Lung (tissue), 17 donors: ENCODE measurements at places on chromosomes 2 and 18. TPM values are rescaled to one million over a fixed set of nuclear protein-coding genes. Genes with fewer than 3 reads are reported as not detected.

GRCh38 chr18:46283268-46283667 is 179.1 kb downstream of the HAUS1 start:
- DNase-seq = no peak

- no peak for DNase-seq
Measured at GRCh38 chr2:169980001-169980400, 152.7 kb downstream of the UBR3 start.

DNA sequence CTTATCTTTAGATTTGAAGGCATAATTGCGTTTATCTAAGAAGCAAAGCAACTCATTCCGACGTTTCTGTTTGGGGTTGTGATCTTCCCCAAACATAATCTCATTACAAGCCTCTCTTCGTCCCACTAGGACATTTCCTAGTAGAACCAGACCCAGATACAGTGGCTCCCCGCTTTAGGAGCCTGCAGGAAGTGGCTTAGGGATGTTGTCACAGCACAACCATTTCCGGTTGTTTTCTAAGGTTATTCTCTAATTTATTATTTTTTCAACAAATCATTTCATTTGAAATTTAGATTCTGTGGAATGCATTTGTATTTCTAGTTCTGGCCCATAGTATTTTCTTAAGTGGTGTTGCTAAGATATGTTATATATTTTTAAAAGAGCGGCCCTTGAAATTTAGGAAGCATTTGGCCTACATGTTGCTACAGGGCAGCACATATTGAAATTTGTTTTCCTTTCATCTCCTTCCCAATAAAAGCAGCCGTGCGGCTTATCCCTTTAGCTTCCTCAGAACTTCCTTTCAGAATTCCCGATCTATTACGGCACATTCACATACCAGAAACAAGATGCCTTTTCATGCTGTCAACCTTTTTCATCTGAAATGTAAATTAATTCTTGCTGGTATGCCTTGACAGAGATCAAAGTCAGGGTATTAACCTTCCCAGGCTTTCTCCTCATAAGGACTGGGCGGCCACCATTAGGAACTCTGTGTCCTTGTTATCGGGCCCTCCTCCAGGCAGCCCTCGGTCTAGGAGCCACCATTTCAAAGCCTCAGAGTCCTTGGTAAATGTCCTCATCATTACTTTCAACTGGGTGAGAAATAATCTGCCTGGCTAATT is 210.9 kb upstream of the SP5 start:
- DNase-seq = no peak

GRCh38 chr2:96575785-96576456 is 39.4 kb downstream of the ARID5A start:
- DNase-seq = no peak

DNA sequence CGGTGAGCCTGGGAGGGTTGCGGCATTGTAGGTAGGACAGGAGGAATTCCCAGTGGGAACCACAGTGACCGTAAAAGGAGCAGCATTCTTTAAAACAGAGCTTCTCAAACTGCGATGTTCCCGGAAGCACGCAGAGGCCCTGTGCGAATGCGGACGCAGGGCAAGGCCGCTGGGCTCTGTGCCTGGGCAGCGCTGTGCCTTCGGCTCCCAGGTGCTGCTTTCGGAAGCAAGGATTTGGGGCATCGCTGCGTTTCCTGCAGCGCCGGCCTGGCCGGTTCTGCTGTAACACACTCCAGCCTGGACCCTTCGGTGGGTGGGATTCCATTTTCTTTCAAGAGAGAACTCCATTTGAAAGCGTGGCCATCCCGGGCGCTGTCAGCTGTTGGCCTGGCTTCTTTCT is 118.6 kb downstream of the PTGR3 start:
- DNase-seq = no peak

DNA sequence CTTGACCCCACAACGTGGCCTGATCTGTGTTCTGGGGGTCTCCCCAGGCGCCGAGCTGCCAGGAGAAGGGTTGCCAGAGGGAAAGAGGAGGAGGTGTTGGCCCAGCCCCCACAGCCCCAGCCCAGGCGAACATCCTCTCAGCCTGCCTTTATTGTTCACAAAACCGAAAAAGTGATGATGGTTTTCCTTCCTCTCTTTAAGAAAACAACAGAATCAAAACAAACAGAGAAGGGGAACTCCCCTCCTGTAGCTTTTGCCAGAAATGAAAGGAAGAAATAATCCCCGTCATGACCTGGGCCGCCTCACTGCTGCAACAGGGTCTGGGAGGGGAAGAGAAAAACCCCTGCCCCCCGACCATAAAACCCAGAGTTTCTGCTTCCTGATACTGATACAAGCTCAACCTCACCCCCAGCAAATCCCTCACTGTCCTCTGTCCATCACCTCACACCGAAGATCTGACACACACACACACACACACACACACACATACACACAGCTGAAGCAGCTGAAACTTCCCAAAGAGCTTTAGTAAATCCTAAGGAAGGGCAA is 52.0 kb downstream of the ZFP36L2 start:
- peak; percentile 29 for DNase-seq

GRCh38 chr2:9021563-9022211 is 18.2 kb upstream of the MBOAT2 start:
- DNase-seq = no peak

DNA sequence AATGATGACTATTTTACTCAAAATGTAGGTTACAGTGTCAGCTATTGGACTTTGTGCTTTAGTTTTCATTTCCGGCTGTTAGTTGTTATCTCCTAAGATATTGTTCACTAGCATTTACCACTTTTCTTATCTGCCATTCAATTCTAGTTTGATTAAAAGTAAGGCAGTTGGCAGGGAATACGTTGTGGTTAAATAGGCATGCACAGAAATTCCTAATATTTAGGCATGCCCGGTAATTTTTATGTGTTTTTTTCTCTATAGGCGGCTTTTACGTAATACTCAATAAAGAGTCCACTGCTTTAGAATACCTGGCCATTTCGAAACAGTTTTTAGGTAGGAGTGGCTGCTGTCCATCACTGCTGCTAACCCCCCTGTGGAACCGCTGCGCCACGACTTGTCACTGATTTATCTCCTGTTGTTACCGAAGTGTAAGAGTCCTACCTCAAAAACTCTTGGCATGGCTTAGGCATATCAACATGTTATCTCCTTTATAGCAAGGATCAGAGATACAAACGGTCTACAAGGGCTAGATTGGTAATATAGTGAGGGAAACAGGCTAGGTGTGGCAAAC is 39.5 kb downstream of the BABAM2 start:
- DNase-seq = no peak

DNA sequence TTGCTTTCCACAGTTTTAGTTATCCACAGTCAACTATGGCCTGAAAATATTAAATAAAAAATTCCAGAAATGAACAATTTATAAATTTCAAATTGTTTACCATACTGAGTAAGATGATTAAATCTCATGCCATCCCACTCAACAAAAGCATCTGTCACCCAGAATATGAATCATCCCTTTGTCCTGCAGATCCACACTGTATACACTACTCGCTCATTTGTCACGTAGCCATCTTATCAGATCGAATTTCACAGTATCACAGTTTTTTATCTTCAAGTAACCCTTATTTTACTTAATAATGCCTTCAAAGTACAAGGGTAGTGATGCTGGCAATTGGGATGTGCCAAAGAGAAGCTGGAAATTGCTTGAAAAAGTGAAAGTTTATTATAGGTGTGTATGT is 291.8 kb upstream of the LRATD1 start:
- DNase-seq = no peak

DNA sequence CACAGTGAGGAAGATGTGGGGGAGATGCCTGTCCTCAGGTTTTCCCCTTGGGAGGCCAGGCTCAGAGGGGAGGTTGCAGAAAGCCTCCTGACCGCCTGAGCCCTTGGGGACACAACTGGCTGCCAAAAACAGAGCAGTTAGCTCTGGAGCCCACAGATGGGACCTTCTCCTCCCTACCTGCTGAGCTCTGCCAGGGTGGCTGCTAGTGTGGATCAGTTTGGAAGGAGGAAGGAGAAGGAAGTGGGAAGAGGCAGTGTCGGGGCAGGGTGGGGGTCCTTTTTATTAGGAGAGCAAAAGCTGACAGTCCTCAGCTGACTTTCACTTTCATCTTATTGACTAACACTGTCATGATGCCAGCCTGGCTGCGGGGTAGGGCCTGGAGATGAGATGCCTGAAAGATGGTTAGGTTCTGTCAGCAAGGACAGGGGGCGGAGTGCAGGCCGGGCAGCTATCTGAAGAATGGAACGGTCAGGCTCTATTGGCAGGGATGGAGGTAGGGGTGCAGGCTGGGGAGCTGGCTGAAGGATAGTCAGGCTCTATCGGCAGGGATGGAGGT is 188.5 kb upstream of the HDAC4 start:
- DNase-seq = no peak

- peak; percentile 59 for DNase-seq
Measured at GRCh38 chr2:86221066-86221684, 21.9 kb downstream of the MRPL35 start.

DNA sequence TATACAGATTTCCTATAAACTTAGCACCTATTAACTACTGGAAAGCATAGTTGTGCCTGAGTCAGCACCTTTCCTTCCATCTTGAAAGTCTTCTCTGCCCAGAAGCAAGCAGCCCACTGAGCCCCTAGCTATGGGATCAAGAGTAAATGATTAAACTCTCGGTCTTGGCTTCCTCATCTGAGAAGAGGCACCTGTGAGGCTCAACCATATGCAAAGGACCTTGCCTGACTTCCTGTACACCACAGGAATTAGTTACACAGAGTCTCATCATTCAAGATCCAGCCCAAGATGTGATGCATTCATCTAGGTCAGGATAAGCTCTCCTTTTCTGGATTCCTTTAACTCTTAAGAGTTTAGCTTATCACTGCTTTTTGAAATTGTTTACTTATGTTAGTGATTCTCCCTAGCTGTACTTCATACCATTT is 96.0 kb downstream of the CDH2 start:
- DNase-seq = no peak

DNA sequence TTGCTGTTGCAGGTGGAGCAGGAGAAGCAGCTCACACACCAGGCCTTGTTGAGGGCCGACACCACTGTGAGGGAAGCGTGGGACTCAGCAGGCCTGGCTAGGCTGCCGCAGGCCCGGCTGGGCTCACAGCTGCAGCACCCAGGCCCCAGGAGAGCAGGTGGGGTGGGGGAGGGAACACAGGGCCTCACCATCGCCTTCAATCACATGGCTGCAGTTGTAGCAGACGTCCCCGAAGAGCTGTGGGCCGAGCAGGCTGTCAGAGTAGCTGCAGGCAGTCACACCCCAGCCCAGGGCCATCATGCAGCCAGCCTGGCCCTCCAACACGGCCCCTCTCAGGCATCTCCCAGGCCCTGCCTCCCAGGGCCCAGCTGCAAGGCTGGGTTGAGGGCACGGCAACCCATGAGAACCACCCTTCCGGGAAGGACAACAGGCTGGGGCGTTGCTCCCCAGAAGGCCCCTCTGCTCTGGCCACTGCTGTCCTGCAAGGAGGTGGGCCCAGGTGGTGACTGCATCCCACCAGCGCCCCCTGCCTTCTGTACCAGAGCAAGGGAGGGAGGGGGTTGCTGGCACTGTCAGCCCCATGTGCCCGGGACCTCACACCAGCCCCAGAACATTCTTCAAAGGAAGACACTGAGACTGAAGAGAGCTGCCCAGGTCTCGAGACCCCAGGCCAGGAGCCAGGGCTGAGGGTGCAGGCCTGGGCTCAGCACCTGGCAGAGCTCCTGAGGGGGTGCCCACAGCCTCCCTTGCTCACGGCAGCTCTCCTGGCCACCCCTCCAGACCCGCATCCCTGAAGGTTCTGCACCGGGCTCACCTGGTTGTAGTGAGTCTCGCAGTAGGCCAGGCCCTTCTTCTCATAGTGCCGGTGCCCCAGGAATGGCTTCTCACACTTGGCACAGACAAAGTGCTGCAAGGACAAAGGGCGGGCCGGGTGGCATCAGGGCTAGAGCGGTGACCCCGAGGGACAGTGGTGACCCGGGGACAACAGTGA is 5.6 kb upstream of the GPR17 start:
- DNase-seq = no peak

- no peak for DNase-seq
Measured at GRCh38 chr2:191436368-191437055, 191.3 kb downstream of the MYO1B start.

ANKRD29 gene
- polyA plus RNA-seq = 12.5 TPM

ASB18 gene
- polyA plus RNA-seq = not detected

COA5 gene
- polyA plus RNA-seq = 60.7 TPM

GCG gene
- not detected for polyA plus RNA-seq

CTAGE1 gene
- polyA plus RNA-seq = not detected

SCN3A gene
- polyA plus RNA-seq = 0.16 TPM

RDH14 gene
- 18.1 TPM for polyA plus RNA-seq

G6PC2 gene
- 0.08 TPM for polyA plus RNA-seq
